ENCODE measurements at places on chromosomes 6 and 20.
A peak's percentile ranks its signal among the peaks of the same experiment; 100 is the strongest.

GRCh38 chr20:46023148-46023484, 5.9 kb upstream of the SLC12A5 start:
- DNase-seq: no peak

- peak; percentile 86 for DNase-seq
Measured at GRCh38 chr6:118813775-118814174, 80.2 kb upstream of the ASF1A start.

GRCh38 chr20:50320901-50321796, 130.5 kb downstream of the CEBPB start:
- DNase-seq: peak; percentile 97

DNA sequence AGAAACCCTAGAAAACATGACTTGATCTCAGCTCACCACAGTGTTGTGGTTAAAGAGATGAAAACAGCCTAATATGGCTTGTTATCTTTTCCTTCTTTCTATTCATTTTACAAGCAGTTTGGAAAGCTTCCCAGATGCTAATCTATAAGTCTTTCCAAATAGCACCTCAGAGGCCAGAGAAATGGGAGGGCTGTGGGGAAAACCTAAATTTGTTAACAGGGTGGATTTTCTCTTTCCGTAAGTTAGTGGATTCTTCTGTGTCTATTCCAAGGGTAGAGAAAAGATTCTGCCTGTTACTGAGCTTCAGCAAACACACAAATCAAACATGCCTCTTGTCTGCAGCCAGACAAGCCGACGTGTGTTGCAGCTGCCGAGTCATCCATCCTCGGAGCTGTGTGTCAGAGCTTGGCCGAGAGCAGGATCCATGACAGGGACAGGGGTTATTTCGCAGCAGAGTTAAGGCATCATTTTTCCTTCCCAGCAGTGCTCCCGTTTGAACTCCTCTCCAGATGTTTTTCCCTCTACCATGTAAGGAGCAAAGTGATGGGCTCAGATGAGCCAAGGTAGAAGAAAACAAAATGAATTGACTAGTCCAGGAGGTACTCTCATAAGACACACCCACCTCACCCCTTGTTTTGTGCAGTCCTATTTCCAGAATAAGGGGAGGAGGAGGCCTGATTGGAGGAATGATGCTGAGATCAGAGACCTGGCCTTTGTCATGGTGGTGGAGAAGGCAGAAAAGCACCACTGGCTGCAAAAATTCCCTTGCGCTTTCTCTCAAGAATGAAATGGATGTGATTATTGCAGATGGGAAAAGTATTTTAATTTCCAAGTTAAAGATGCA, 560.0 kb downstream of the C6orf118 start:
- peak; percentile 6 for DNase-seq

DNA sequence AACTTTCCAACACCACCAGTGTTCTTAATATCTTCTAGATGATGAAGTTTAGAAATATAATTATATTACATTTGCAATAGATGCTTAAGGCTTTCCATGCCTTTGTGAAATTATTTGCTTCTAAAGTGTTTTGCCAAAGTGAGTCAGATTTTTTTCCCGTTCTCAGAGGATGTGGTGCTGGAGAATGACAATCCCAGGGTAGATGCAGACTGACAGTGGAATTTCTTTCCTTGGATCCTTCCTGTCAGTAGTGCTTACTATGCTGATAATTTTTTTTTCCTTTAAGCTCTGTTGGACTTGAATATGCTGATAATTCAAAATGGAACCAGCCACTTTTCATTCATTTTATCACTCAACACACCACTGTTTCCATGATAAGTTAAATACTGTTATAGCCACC, 59.9 kb upstream of the SOX4 start:
- DNase-seq: peak; percentile 30

DNA sequence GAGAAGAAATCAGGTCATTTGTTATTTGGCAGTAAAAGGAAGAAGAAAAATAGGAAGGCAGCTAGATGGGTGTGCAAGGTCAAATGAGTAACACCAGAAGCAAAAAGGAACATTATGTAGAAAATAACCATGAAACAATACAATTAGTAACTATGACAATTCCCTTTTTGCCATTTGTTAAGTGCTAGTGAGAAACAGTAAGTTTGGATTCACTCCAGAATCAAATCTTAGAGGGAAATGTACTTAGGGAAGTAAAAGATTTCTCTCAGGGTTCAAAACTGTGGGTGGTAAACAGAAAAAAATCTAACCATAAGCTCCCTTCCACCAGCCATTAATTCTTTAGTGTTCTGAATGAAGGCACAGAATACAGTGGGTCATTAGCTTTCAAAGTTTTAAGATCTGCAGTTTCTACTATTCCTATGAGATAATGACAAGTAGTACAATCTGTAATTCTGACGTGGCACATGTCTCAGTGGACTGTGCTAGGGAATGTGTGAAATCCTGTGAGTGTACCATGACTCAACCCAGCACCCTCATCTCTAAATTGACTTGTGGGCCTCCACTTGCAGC, 17.1 kb downstream of the REPS1 start:
- peak; percentile 96 for DNase-seq

DNA sequence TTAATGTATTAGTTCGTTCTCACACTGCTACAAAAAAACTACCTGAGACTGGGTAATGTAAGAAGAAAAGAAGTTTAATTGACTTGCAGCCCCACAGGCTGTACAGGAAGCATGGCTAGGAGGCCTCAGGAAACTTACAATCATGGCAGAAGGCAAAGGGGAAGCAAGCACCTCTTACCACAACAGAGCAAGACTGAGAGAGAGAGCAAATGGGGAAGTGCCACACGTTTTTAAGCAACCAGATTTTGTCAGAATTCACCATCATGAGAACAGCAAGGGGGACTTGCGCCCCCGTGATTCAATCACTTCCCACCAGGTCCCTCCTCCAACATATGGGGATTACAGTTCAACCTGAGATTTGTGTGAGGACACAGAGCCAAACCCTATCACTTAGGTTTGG, 70.8 kb upstream of the SRSF6 start:
- DNase-seq: no peak

GRCh38 chr6:108222064-108222463, 38.8 kb downstream of the SNX3 start:
- DNase-seq: no peak

GRCh38 chr6:13156381-13156780, 172.0 kb downstream of the TBC1D7 start:
- peak; percentile 14 for DNase-seq

DNA sequence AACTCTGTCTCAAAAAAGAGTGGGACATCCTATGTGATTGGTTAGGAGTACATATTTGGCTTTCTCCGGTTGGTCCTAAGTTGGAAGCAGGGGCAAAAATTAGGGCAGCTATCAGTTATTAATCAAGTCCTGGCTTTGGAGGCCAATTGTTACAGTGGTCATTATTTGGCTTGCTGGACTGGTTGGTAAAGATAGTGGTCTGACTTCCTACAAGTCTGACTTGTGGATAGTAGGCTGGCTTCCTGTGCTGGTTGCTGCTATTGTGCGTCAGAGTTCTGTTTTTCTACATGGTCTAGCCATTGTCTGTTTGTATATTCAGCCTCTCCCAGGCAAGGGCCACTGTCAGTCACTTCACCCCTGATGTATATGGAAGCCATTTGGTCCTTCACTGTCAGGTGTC, 7.0 kb downstream of the ACOT8 start:
- DNase-seq: no peak

DNA sequence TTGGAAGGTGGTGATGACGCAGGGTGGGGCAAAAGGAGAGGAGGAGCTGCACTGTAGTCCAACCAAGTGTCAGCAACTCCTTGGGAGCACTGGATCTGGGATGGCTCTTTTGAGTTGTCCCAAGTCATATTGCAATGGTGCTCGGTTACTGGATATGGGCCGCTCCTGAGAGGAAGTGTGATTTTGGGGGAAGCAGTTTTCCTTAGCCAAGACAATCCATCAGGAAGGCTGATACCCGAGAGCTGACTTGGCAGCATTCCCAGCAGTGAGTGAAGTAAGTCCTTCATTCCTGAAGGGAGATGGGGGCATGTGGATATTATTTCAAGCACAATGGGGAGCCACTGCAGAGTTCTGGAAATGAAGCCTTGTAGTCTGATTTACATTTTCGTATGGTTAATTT, 354.1 kb downstream of the RFPL4B start:
- DNase-seq: peak; percentile 19

DNA sequence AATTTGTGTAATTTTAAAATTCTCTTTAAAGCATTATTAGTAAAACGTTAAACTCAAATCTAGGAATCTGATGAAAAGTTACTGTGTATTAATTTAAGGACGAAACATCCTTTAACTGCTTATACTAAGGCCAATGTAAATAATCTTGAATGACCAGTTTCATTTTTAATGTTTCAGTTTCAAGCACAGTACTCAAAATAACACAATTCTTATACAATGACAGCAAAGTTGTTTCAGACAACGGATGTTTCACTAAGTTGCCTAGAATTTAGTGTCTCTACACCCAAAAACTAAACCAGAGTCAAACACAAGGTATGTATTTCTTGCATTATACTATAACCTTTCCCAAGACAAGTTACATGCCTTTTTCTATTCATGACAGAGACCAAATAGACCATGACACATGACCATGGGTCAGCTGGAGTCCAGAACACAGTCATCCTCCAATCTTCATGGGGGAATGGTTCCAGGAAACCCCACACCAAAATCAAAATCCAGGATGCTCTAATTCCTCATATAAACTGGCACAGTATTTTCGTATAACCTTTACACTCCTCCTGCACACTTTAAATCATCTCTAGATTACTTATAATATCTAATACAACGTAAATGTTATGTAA, 7.7 kb downstream of the PHIP start:
- peak; percentile 32 for DNase-seq

DNA sequence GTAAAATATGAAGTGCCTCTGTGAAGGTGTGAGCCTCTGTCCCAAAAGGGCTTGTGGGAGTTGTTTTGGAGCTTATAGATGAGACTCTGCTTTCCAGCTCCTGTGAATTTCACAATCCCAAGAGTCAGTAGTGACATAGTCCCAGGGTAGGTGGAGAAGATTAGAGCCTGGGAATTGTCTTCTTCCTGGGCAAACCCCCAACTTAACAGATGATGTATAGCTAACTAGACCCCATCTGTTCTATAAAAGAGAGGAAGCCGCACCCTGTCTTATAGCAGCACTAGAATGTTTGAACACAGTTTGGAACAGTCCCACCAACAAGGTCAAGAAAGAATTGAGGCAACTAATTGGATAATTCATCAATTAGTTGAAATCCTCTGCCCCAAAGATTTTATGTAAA, 294.7 kb downstream of the ZNF217 start:
- no peak for DNase-seq

- DNase-seq: no peak
Measured at GRCh38 chr6:11278207-11278559, 45.7 kb upstream of the NEDD9 start.

- DNase-seq: no peak
Measured at GRCh38 chr6:41798901-41799558, 11.5 kb downstream of the TOMM6 start.

DNA sequence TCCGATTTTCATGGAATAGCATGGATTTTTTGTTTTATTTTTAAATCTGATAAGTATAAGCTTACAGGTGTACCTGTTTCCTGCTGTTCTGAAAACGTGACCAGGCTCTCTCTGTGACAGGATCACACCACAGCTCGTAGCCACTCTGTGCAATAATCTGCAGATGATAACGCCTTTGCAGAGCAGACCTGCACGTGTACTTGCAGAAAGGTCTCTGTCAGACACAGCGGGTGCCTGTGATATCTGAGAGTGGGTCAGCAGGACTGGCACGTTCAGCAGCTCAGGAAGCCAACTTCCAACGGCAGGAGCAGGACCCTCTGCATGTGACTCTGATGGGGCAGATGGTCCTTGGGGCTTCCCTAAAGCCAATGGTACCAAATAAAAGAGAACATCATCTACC, 68.6 kb upstream of the HDDC2 start:
- DNase-seq: no peak

DNA sequence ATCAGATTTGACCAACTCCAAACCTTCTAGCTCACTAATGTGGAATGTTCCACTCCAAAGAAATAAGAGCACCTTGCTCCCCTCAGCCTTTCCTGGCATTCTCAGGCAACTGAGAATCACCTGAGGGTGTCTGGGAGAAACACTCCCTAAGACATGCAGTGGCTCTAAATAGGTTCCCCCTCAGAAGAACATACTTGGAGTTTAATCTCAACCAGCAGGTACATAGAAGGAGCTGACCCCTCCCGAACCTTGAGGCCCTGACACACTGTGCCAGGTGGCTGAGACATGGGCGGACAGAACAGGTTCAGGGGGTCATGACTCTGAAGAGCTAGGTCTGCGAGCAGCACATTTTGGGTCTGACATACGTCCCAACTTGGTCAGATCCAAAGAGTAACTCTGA, 107.6 kb upstream of the MAP3K4 start:
- no peak for DNase-seq

DNA sequence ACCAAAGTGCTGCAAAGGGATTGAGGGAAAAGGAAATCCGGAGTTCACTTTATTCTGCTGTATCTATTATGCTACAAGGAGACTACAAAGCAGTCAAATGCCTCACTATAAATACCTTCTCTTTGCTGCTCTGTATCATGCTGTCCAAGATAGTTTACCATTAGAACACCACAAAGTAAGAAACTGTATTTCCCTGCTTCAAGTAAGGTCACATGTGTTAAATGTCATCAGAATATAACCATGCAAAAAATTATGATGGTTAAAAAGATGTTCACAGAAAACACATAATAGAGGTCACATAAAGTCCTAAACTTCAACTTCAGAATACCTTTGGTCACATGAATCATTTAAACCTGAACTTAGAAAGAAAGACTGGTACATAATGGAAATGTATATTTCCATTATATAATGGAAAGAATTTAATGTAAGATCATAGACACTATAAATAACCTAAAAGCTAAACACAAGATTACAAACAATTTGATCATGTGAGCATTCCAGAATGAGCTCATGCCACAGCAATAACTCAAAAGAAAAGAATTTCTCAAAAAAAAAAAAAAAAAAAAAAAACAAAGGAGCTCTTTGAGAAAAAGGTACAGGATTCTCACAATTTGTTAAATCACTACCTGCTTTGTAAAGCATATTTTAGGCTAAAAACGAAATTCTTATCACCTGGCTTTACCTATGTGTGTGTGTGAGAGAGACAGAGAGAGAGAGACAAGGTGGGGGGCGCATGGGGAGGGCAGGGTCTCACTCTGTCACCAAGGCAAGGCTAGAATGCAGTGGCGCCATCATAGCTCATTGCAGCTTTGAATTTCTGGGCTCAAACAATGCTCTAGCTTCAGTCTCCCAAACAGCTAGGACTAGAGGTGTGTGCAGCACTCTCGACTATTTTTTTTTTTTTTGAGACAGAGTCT, 58.7 kb downstream of the KIF13A start:
- peak; percentile 73 for DNase-seq

DNA sequence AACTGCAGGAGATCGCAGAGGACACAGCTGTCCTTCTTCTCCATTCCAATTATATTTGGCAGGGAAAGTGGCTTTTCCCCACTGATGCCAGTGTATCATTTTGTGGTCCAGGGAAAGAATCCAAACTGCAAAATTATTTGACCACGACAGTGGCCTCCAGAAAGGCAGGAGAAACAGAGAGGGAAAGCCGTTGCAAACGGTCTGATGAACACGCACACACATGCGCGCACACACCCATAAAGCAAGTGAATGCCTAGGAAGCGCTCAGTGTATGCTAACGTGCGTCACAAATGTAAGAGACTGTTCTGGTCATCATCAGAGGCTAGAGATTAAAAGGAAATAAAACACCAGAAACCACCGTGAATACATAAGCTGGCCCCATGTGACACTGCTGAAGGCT, 54.0 kb downstream of the NPEPL1 start:
- no peak for DNase-seq

- no peak for DNase-seq
Measured at GRCh38 chr20:934186-934840, 18.2 kb upstream of the ANGPT4 start.
